ENCODE measurements at places on chromosomes 5 and 9.

- no peak for DNase-seq
These were observed 1.3 kb upstream of the LCN12 start for GRCh38 chr9:136950656-136951276.

DNA sequence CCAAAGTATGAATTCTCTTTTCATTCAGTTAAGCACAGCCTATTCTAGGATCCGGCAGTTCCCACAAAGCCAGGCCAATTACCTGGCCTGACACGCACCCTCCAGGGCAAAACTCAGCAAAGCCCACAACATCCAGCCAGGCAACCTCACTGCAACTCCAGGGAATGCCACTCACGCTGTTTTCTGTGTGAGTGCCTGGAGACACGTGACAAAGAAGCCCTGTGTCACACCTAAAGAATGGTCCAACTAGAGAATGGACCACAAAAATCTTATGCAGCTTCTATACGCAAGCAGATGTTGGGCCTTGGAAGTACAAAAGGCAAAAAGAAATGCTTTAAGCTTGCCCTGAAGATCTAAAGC, 20.2 kb downstream of the RETREG1 start:
- no peak for DNase-seq

DNA sequence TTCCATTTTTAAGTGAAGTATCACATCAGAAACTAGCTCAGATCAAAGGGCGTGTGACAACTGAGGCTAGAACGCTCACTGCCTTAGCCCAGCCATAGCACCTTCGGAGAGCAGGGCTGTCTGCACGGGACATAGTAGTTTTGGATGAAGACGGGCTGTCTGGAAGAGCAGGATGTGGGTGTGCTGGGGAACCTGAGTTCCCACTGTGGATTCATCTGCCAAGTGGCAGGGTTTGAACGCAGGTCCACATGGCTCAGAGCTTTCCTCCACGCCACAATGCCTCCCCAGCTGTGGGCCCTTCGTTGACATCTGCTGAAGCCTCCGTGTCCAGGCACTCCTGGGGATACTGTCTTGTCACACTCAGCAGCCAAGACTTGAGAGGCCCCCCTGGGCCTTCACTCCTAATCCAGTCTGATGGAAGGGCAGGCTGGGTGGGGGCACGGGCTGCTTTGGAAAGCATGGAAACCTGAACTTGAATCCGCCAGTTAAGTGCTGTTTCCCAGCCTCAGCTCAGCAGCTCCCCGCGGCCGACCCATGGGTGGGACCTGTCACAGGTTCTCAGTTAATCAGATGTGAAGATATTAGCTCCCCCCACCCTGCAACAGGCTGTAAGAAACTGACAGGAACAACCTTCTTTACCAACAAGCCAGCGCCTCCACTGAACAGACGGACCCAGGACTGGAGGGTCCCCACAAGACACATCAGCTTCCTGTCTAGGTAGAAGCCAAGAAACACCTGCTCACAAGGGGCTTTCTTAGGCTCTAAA, 228.1 kb downstream of the FANCC start:
- no peak for DNase-seq

DNA sequence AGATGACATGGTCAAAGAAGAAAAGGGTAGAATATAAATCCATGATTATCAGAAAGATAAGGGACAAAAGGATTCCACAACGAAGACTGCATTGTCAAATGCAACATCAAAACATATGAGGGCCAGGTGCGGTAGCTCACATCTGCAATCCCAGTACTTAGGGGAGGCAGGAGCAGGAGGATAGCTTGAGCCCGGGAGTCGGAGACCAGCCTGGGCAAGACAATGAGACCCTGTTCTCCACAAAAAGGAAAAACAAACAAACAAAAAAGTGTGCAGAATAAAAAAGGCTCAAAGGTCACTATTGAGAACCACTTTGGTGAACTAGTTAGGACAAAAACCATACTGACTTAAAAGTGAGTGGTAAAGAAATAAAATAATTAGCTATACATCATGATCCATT, 60.2 kb upstream of the NR5A1 start:
- no peak for DNase-seq

GRCh38 chr5:157219491-157220271, 39.0 kb downstream of the ITK start:
- DNase-seq, result no peak

DNA sequence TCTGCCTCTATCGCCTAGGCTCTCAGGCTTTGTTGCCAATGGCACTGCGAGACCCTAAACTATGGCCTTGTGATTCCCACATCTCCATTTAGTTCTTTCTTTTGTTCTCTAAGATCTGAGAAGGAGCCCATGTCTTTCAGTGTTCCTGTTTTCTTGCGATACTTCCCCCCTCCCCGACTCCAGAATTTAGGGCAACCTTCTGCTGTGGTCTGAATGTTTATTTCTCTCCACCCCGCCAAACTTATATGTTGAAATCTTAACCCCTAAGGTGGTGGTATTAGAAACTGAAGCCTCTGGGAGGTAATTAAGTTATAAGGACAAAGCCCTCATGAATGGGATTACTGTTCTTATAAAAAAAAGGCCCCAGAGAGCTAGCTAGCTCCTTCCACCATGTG, 6.4 kb downstream of the TMC1 start:
- no peak for DNase-seq

GRCh38 chr9:1639166-1639565, 376.0 kb upstream of the SMARCA2 start:
- DNase-seq, result no peak

DNA sequence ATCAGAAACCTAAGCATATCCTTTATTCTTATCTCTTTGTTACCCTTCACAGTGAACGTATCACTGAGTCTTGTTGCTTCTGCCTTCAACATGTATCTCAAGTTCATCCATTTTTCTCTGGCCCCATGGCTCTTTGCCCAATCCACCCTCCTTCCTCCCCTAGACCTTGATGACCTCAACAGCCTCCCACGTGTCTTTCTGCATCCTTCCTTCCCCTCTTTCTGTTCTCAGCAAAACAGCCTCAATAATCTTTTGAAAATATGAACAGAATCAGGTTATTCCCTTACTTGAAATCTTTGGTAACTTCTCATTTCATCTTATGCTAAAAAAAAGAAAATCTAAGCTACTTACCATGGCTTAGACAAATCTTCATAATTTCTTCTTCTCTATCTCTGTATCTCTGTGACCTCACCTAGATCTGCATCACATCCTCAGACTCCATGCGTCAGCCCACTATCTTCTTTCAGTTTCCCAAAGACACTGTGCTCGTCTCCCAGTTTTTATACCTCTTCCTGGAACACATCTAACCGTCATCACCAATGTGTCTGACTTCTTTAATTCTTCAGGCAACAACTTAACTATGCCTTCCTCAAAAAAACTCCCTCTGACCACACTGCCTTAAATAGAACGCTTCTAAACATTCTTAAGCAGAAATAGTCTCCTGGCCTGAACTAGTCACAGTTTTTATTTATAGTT, 208.0 kb downstream of the PARP8 start:
- DNase-seq, result no peak

DNA sequence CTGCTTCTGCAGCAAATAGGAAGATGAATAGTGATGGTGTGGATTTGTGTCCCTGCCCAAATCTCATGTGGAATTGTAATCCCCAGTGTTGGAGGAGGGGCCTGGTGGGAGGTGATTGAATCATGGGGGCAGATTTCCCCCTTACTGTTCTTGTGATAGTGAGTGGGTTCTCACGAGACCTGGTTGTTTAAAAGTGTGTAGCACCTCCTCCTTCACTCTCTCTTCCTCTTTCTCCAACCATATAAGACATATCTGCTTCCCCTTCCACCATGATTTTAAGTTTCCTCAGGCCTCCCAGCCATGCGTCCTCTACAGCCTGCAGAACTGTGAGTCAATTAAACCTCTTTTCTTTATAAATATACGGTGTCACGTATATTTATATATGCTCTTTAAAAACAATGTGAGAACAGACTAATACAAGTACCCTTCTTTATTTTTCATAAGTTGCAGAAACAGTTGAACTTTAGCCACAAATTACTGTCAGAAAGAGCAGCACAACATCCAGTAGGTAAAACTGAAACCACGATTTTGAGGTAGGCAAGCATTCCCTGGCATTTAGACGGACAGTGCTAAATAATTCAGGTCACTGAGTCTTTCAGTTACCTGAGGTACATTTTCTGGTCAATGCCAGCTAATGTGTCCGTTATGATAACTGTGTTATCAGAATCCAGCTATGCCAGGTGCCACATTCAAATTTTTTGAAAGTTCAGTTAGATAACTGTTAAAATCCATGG, 79.3 kb upstream of the SPEF2 start:
- no peak for DNase-seq

DNA sequence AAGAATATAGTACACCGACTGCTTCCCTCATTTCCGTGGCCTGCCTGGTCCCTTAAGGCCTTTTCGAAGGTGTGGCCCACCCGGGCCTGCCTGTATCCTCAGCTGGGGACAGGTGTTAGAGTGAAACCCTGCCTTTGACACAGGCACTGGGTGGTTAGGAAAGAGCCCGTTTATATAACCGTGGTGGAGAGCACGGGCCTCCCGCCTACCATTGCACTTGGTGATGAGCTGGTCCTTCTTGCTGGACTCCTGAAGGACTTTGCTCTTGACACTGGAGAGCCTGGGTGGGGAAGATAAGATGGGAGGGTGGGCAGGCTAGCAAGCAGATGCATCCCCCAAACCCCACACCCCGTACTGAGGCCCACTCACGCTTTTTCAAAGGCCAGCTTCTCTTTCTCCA, 2.3 kb downstream of the SPATA24 start:
- DNase-seq, result no peak

- no peak for DNase-seq
These were observed 129.2 kb downstream of the MYO10 start for GRCh38 chr5:16806711-16807546.

GRCh38 chr9:68961587-68961986, 52.3 kb downstream of the PRKACG start:
- DNase-seq, result no peak

GRCh38 chr5:104494083-104494482, 931.5 kb upstream of the NUDT12 start:
- no peak for DNase-seq

Data from NCI-H1105 (cell line).